ENCODE measurements at places on chromosomes 5 and 9.

GRCh38 chr9:127651697-127652610 is 39.9 kb downstream of the STXBP1 start:
- no peak for DNase-seq

DNA sequence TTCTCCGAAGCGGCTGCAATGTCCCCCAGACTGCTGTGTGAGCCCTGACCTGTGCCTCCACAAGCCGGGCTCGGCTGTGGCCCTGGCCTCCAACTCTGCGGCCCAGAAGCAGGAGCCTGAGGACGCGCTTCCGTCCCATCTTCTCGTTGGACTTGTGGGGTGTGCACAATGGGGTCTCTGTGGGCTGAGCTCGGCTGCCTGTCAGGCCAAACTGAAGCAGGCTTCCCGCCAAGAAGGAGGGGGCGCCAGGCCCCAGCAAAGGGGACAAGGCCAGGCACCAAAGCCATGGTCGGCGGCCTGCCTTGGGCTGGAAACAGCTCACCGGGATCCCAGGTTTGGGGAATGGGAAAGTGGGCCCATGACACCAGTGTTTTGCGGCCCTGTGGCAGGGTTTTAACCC is 4.1 kb downstream of the NOTCH1 start:
- no peak for DNase-seq

DNA sequence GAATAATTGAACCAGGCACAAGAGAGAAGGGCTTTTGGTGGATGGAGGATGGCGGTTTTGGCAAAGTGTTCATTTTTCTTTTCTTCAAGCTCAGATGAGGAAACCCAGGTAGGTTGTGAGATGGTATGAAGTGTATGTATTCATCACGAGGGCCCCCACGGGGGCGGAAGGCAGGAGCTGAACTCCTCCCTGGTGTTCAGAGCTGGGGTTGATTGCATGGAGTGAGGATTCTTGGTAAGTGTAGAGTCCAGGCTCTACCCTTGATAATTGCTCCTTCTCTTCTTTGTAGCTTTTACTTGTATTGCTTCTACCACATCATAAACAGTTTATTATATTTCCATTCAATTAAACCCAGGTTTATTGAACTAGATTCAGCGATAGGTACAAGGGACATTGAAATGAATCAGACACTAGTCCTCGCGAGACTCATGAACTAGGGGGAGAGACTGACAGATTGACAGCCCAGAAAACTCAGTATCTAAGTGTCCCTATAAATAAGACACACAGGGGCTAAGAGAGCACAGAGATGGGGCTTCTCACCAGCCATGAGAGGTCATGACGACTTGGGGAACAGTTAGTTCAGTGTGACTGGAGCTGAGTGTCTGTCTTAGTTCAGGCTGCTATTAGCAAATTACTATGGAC is 116.7 kb upstream of the KLF4 start:
- no peak for DNase-seq

DNA sequence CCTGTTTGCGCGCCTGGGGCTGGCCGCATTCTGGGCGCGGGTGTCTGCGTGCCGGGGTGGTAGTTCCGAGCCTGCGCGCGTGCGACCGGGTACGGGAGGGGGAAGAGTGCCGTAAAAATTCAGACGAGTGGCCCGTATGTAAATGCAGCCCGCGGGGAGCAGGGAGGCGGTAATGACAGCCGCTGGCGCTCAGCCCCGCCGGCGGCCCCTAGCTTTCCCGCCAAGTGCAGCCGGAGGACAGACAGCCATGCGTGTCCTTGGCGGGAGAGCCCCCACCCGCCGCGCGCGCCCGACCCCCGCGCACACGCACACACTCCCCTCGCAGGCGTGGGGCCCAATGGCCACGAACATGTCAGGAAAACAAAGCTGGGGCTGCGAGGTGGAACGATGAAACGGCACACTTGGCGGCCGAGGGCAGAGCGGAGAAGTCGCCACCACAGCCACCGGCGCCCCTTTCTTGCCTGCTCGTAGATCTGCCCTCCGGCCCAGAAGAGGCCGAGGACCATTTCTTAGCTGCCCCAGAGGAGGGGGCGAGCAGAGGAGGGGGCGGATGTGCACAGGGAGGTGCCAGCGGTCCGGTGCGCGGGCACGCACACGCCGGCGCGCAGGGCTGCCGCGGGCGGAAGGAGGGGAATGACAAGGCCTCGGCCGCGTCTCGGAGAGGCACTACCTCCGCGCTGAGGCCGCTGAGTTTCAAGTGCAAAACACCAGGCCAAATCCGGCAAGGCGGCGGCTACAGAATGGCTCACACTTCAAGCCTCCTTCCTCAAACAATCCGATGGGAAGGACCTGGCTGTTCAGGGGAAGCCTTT is 208.4 kb downstream of the MEF2C start:
- DNase-seq = no peak

DNA sequence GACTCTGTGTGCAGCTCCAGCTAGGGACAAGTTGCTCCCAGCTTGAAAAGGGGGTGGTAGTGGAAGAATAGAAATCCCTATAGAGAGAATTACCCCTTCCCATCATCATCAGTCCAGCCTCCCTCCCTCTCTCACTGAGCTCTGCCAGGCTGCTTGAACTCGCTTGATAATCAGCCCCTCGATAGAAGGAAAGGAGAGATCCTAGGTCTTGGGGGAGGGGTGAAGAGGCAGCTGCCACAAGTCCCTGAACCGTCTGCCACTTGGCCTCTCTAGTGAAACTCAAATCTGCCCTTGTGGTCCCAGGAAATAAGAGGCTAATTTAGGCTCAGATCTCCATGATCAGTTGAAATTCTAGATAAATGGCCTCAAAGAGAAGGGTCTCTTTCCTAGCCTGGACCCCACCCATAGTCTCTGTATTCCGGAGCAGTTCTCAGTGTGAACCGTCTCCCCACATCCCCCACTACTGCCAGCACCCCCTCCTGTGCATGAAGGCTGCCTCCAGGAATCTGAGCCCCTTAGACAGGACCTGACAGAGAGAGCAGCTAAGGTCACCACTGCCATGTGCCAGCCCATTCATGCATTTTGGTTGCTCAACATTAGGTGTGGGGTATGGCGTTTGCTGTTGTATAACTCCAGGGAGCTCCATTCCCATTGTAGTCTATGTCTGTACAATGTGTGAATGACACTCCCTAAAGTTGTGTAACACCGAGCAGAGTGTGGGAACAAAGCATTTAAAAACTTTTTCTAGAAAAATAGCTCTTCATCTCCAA is 5.5 kb downstream of the DNAJB5 start:
- DNase-seq = no peak

GRCh38 chr5:84292788-84293653 is 91.7 kb downstream of the EDIL3 start:
- DNase-seq = no peak

GRCh38 chr5:180689775-180690174 is 40.4 kb upstream of the FLT4 start:
- DNase-seq = no peak

DNA sequence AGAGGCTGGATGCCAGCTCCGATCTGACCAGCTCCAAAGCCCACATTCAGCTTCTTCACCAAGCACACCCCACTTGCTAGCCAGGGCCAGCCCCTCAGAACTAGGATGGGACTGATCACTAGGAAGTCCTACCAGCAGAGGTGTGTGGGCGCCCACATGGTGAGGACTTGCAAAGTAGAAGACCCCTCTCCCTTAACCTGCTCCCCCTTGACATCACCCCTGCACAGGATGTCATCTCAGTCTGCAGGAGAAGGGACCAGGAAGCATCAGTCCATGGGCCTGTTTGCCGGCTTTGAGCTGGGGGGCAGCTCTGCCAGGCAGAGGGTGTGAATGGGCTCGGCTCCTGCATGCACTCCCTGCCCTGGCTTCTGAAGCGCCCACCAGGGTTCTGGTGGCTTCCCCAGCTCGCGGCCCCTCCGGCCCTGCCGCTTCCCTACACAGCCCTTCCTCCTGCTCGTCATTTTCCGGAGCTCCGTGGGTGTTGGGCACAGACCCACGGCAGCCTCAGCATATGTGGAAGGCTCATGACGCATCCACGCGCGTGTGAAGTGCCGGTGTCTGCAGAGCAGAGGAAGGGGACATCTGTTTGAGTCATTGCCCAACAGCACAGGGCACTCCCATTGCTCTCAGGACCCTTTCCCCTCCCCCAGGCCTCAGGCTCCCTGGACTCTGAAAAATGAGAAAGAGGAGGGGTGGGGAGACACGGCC is 3.7 kb upstream of the FAM78A start:
- no peak for DNase-seq
